Foreskin melanocyte (primary cell): ENCODE measurements at places on chromosomes 2 and 18.

- DNase-seq = no peak
Measured at GRCh38 chr2:195648787-195649186, 8.2 kb upstream of the SLC39A10 start.

DNA sequence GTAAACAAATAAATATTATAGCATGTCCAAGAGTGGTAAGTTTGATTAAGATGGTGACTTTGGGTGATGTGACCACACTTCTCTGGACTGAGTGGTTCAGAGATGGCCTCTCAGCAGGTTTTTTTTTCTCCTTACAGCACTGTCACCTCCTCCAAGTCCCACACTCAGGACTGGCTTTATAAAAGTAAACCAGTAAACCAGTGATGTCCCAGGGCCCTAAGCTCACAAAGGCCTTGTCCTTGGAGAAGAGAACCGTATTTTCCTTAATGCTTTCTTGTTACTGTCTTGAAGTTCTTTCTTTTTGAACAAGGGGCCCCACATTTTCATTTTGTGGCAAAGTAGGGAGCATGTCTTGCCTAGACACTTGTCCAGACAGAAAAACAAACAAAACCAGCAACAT lies 274.0 kb downstream of the MYCN start:
- no peak for DNase-seq

DNA sequence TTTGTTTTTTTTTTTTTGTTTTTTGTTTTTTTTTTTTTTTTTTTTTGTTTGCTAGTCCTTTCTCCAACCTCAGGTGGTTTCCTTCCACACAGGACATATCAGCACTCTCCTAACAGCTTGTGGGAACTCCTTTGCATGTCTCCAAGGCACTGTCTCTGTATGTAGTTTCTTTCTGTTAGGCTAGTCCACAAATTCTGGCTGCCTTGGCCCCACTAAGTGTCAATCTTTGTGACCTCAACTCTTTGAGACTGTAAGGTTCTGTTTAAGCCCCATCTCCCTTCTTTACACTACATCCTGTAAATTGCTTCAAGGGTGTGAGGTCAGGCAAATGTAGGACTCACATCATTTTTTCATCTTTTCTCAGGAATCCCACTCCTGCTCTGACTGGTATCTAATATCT lies 85.1 kb downstream of the NCOA1 start:
- DNase-seq = no peak

DNA sequence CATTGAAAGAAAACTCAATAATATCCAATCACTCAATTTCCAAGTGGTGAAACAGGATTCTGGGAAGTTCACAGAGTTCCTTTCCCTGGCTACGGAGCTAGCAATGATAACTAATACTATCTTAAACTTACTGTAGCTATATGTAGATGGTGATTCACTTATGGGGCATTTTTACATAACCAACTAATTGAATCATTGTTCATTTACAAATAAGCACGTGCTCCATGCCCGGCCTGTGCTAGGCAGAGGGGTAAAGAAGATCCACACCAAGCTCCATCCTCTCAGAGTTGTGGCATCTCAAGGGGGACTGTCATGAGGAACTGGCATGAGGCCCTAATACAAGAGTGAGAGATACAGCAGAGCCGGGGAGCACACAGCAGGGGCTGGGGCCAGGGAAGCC lies 176.3 kb downstream of the ANKRD30B start:
- no peak for DNase-seq

DNA sequence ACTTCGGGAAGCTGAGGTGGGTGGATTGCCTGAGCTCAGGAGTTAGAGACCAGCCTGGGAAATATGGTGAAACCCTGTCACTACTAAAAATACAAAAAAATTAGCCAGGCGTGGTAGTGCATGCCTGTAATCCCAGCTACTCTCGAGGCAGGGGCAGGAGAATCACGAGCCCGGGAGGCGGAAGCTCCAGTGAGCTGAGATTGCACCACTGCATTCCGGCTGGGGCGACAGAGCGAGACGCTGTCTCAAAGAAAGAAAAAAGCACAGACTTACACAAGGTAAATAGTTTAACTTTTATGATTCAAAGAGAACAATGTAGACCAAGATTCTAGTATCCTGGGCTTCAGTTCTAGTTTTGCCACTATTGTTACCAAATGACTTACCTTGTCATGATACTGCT lies 37.4 kb downstream of the NCKAP1 start:
- DNase-seq = no peak

DNA sequence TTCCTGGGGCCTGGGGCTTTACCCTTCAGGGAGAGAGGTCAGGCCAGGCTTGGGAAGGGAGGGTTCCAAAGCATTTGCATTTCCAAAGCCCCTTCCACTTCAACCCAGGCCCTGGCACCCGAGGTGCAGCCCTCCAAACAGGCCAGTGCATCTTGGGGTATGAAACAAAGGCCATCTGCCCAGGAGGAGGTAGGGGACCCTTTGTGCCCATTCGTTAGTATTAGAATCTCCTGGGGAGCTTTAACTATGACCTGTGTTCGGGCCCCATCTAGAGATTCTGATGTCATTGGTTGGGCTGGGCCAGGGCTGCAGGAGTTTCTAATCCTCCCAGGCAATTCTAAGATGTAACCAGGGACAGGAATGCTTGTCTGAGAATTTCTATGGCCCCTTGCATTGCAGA lies 73.6 kb downstream of the CIB4 start:
- no peak for DNase-seq

GRCh38 chr2:240739797-240740196 lies 48.1 kb downstream of the AQP12A start:
- no peak for DNase-seq

- no peak for DNase-seq
Measured at GRCh38 chr2:830419-831224, 120.0 kb upstream of the SNTG2 start.

- no peak for DNase-seq
Measured at GRCh38 chr18:50460716-50461115, 85.9 kb downstream of the SKA1 start.

- DNase-seq = no peak
Measured at GRCh38 chr2:108414256-108414876, 34.6 kb upstream of the GCC2 start.

- no peak for DNase-seq
Measured at GRCh38 chr18:22346401-22346952, 71.2 kb downstream of the CTAGE1 start.
